Activated CD4-positive, alpha-beta T cell treated with anti-CD3 and anti-CD28 coated beads, Interleukin-2, amount 50 U/mL, for 48 hours (primary cell): ENCODE measurements at places on chromosomes 2 and 18.

DNA sequence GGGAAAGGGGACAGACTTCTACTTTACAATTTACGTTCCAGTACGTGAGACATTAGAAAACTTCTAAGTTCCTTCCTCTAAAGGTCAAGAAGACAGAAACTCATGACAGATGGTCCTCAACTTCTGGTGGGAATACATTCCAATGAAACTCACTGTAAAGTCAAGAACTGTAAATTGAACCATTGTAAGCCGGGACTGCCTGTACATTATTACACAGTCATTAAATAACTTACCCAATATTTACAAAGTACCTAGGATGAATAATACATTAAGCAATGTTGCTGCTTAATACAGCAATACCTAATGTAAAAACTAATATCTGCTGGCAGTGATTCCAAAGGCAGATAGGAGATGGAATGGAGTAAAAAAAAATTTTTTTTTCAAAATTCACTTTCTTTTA is 51.9 kb downstream of the CDH2 start:
- no peak for DNase-seq

GRCh38 chr2:11827547-11827946 is 81.1 kb downstream of the LPIN1 start:
- DNase-seq = peak; percentile 42

DNA sequence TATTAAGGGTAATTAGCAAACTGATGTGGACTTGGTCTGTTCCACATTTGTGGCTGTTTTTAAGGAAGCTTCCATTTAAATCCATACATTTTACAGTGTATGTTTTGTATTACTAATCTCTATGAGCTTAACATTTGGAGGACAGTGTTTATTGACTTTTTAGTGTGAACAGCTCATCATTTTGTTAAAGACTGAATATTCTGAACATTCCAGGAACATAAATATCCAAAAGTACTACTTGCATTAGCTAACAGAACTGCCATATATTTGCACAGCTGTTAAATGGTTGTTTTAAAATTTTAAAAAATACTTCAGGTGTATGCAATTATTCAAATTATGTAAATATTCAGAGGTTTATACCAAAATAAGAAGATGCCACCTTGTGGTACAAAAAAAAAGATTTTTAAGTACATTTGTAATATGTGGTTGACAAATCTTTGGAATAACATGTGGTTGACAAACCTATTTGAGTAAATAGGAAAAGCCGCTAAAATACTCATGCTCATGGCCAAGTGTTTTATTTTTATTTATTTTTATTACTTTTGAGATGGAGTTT is 439.7 kb upstream of the FANCL start:
- DNase-seq = no peak

- DNase-seq = no peak
These were observed 45.8 kb downstream of the NEMP2 start for GRCh38 chr2:190488516-190489233.

- DNase-seq = no peak
These were observed 28.4 kb upstream of the LONRF2 start for GRCh38 chr2:100350661-100351185.

GRCh38 chr2:215489288-215489848 is 53.5 kb upstream of the FN1 start:
- DNase-seq = no peak

- no peak for DNase-seq
These were observed 38.2 kb downstream of the ZNF516 start for GRCh38 chr18:76456823-76457222.

- DNase-seq = no peak
These were observed 68.3 kb upstream of the YPEL5 start for GRCh38 chr2:30078521-30078920.

GRCh38 chr2:143158551-143159485 is 29.6 kb downstream of the ARHGAP15 start:
- no peak for DNase-seq

DNA sequence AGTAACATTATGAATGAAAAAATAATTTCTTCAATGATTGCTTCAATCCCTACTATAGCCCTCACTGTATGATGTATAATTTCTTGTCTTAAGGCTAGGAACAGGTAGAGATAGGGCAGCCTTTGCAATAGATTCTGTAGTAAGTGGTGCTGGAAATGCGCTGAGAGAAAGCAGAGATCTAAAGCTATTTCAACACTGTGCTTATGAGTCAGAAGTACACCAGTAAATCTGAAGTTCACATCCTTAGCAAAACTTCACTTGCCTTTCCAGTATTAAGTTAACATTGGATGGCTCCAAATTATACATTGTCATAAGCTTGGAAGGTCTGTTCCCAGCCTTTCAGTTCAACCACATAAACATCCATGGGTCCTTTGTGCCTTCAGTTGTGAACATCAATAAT is 178.2 kb upstream of the EPHA4 start:
- DNase-seq = no peak

GRCh38 chr2:69601179-69601612 is 42.3 kb downstream of the AAK1 start:
- DNase-seq = no peak

DNA sequence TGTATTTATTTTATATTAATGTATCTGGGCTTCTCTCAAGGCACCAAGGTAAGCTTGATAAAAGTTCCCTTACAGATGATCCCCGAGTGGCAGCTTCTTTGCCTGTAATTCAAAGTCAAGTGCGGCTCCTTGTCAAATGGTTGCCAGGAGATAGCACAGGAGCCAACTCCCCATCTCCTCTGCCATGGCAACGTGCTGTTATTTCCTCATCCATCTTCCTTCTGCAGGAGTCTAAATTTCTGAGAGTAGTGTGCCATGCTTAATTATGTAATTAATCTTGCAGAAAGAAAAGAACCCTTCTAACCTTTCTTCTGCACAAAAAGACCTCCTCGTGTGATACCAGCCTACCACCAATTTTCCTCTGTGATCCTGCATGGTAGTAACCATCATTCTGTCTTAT is 46.2 kb upstream of the ACMSD start:
- DNase-seq = no peak

GRCh38 chr2:236167297-236168109 is 683 bp downstream of the GBX2 start:
- DNase-seq = no peak

DNA sequence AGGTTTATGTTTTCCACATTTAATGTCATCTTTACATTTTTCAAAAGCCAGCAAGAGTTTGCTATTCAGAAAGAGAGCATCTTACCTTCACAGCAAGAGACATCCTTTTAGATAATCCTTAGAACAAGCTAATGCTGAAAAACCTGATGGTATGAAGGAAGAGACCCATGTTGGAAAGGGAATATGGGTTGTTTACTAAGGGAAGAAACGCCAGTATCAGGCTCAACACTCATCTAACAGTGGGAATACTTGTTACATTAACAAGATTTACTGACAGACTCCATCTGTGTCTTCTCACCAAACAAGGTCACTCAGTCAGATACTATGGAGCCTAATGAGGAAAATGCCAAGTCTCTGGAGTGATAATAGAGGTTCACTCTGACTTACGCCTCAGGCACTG is 1474.1 kb upstream of the SLC39A10 start:
- no peak for DNase-seq

DNA sequence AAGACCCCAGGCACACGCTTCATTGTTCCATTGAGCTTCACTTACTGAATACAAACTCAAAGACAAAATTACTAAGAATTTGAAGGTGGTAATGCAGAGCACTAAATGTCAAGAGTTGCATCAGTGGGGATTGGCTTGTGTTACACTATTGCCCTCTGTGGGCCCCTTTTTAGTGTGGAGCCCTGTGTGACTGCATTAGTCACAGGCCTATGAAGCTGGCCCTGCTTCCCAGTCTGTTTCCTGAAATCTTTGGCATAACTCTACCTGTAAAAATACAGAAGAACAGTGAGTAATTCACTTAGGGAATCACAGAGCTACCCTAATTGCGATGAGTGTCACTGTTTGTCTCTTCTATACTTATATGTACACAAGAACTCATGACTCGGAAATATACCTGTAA is 40.0 kb upstream of the STPG4 start:
- DNase-seq = no peak

DNA sequence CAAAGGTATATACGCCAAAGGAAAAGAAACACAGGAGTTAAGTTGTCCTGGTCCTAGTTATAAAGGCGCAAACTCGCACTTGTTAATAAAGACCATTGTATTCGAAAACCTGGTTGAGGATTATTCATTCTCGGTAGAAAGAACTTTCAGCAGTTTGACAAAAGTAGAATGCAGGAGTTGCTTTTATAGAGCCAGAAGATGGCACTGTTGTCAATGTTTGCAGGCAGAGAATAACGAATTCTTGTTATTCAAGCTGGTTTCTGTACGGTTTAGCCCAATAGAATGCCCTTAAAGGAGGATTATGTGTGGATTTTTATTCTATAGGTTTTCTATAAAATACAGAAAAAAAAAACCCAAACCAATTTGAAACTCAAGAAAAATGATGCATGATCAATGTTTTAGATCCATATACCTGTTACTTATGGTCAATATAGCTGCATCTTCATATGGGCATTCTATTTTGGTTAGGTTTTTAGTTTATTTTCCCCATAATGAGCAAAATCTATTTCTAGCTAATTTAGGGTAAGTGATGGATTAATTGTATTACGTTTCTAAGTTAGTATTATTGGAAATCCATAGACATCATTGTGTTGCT is 510.3 kb downstream of the PLCL1 start:
- no peak for DNase-seq

DNA sequence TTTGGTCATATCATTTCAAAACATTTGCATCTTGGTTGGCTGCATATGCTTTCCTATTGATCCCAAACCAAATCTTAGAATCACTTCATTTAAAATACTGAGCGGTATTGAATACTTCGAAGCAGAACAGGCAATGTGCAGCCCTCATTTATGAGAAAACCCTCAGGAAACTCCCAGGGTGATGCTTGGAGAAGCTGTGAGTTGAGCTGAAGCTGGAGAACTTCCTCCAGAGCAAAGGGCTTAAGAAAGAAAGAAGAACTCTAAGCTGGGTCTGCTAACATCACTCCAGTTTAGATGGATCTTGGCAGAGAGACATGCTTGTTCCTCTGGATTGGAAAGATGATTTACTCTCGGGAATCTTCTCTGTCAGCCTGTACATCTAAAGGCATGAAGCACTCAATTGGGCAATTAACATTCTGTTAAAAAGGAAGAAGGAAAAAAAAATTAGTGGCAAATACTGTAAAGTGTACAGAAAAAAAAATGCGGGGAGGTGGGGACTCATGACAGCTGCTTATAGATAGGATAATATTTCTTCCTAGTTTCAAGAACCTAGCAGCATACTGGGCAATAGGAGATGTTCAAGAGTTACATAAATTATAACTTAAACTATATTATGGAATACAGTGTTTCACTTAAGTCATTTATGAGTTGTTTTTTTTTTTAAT is 49.5 kb downstream of the ATIC start:
- DNase-seq = no peak

DNA sequence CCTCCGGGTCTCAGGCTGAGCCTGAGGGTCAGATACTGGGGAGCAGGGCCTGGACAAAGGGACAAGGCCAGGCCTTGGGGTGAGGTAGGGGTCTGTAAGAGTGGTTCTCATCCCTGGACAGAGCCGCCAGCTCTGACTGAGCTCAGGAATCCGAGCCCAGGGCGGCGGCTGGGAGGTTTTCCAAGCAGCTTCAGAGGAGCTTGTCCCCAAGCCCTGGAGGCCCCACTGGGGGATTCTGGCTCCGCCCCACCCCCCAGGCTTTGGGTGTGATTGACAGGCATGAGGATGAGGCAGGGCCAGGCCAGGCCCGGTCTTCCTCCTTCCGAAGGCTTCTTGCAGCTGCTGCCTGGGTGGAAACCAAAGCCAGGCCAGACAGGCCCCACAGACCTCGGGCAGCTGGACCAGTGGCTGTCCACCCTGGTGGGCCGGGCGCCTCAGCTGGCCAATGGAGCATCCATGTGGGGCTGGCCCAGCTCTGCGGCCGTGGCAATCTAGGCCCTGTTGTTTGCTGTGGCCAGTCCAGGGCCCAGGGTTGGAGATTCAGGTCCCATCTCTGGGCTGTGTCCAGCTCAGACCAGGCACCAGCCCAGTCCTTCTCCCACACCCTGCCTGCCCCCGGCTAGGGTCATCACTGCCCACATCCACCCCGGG is 23.1 kb upstream of the GPC1 start:
- no peak for DNase-seq

- no peak for DNase-seq
These were observed 214.8 kb downstream of the ATAD2B start for GRCh38 chr2:23711979-23712755.

- DNase-seq = no peak
These were observed 239.5 kb downstream of the WDR7 start for GRCh38 chr18:56890632-56891031.

DNA sequence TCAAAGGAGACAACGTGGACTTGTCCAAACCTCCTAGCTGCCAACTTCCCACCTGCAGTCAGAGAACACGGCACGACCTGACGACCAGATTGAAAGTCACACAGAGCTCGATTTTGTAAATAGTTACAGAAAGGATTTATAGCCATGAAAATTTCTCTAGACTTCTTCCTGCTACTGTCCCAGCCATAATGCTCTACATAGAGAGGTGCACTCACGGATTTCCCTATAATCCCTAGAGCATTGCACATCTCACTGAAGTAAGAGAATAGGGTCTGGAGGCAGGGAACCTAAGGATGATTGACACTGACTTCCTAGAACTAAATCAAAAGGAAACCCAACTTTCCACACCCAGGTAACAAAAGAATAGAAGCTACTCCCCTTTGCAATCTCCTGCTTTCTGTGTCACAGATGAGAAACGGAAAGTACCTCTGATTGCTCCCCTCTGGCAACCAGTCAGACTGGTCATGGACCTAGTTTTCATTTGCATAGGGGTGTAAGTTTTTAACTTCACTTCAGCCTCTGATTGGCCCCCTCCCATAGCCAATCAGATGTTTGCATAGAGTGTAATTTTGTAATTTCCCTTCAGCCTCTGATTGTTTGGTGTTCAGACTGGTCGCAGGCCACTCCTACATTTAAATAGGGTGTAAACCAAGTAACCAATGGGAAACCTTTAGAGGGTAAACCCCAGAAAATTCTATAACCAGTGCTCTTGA is 58.6 kb upstream of the FBXO11 start:
- DNase-seq = no peak

DNA sequence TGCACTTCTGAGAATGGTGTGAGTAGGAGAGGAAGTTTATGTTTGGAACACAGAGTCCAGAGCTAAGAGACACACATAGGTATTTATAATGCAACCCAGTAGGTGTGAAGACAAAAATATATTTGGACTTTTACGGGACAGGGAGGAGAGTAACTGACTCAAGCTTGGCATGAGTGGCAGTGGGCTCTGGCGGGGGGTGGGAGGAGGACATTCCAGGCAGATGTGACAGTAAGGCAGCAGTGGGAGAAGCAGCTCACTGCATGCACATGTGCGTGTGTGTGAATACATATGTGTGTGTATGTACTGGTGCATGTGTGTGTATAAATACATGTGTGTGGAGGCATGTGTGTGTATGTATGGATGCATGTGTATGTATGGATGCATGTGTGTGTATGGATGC is 51.4 kb downstream of the DCDC2C start:
- DNase-seq = no peak

- no peak for DNase-seq
These were observed 1.9 kb upstream of the ABHD3 start for GRCh38 chr18:21706386-21706865.
